ENCODE measurements at places on chromosomes 7 and 10.

DNA sequence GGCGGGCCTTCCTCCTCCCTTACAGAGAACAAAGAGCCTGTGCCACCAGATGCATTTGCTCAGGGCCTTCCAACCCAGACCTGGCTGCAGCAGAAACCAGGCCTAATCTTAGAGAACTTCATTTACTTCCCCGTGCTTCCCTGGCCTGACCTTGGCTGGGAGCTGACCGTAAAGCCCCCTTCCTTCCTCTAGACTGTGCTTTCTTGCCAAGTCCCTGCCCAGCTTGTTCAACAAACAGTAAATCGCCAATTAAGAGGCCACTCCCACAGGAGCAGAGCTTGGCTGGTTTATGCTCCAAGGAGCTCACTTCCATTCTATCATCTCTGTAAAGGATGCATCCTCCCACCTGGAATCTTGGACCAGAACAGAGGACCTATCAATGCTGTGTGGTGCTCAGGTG is 110.9 kb downstream of the COL13A1 start:
- DNase-seq, result no peak

DNA sequence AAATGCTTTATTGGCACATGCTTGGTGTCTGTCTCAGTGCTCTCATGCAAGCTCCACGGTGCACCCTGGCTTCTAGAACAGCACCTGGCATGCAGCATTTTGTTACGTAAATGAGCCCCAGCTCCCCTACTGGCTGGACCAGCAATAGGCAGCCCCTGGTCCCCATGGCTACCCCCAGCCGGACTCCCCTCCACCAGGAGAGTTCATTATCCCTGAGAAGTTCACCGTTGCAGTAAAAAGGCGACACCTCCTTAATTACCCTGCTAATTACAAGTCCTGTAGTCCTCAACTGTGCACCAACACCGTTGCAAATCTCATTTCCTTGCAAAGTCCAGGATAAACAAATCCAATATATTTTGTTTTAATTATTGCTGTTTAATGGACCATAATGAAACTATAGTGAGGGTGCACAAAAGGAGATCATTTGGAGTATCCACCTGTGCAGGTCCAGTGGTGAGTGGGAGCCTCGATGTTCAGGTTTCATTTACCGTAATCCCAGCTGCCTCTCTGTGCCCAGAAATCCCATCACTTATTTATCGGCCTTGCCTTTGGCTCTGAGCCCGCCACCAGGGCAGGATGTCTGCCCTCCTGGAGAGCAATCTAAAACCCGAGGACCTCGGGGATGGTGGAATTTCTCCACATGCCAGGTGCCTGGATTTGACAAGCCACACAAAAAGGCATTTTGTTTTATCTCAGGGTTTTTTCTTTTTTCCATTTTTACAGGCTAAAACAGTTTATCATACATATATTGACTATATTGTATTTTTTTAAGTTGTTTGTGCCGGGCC is 12.8 kb upstream of the DRGX start:
- no peak for DNase-seq

- DNase-seq, result no peak
These were observed 61.6 kb downstream of the MICALL2 start for GRCh38 chr7:1397491-1398327.

DNA sequence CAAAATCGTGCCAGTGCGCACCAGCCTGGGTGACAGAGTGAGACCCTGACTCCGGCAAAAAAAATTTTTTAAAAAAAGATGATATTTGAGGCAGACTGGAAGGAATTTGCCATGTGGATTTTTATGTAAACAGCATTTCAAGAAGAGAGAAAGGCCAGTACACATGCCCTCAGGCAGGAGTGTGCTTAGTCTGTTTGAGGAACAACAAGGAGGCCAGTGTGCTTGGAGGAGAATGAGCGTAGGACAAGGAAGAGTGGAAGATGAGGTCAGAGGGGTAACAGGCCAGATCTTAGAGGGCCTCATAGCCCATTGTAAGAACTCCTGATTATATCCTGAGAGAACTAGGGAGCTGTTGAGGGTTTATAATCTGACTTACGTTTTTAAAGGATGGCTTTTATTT is 17.2 kb upstream of the STRIP2 start:
- no peak for DNase-seq

GRCh38 chr7:47516985-47517600 is 64.8 kb downstream of the TNS3 start:
- peak; percentile 93 for DNase-seq

GRCh38 chr7:3065724-3066143 is 22.1 kb upstream of the CARD11 start:
- DNase-seq, result peak; percentile 54

GRCh38 chr10:133600657-133601056 is 25.9 kb downstream of the FRG2B start:
- DNase-seq, result no peak

- DNase-seq, result no peak
These were observed 51.3 kb downstream of the MALSU1 start for GRCh38 chr7:23350466-23350865.

DNA sequence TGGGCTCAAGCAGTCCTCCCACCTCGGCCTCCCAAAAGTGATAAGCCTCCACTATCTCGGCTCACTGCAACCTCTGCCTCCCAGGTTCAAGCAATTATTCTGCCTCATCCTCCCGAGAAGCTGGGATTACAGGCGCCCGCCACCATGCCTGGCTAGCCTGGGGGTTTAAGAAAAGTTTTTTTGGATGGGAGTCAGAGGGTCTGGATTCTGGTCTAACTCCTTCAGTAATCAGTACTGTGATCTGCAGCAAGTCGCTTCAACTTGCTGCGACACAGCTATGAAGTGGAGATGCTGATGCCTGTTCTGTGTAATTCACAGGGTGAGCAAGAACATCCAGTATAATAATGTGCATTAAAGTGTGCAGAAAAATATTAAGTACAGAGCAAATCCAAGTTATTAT is 88.4 kb upstream of the AGBL3 start:
- DNase-seq, result no peak

GRCh38 chr10:77157248-77158019 is 480.2 kb downstream of the KCNMA1 start:
- no peak for DNase-seq

Measured in common myeloid progenitor, CD34-positive (primary cell).